NCI-H774 (cell line): ENCODE measurements at places on chromosomes 16 and 17.
A peak's percentile ranks its signal among the peaks of the same experiment; 100 is the strongest.

- no peak for DNase-seq
These were observed 11.6 kb downstream of the NATD1 start for GRCh38 chr17:21241564-21241963.

GRCh38 chr17:81387100-81388090 is 7.9 kb upstream of the BAHCC1 start:
- no peak for DNase-seq

DNA sequence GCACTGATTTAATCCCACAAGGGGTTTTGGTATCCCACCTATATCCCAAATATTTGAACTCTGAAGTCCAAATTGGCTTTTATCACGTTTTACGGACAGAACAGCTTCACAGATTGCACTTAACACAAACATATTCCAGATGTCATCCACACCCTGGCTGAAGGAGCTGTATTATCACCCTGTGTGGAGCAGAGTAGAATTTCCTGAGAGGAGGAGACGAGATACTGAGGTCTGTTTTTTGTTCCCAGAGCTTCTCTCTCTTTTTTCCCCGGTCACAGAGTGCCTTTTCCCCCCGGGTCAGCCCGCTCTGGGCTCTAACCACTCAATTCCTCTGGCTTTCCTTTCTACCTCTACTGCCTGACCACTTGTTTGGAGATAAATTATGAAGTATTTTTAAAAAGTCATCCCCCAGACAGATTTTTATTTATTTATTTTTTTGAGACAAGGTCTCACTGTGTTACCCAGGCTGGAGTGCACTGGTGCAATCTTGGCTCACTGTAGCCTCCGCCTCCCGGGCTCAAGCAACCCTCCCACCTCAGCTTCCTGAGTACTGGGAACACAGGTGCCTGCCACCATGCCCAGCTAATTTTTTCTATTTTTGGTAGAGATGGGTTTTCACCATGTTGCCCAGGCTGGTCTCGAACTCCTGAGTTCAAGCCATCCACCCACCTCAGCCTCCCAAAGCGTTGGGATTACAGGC is 30.7 kb downstream of the DNAH2 start:
- no peak for DNase-seq

- no peak for DNase-seq
These were observed 10.7 kb downstream of the METTL9 start for GRCh38 chr16:21610006-21610544.

- no peak for DNase-seq
These were observed 52.0 kb downstream of the CBFA2T3 start for GRCh38 chr16:88924834-88925539.

GRCh38 chr17:38469875-38470274 is 41.6 kb downstream of the ARHGAP23 start:
- no peak for DNase-seq

DNA sequence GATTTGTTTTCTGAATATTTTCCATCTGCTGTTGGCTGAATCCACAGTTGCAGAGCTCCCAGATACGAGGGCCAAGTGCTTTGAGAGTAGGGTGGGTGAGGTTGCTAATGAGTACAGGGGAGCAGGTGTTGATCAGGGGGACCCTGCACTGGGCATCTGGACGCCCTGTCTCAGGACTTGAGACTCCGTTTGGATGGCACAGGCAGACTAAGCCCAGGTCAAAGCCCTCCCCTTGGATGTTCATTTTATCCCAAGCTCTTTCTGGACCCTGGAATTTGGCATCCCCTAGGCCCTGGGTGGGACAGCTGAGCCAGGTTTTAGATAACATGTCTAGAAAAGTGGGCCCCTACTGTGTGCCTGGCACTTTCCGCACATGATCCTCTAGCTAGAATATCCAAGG is 12.1 kb downstream of the USP6 start:
- DNase-seq = no peak

GRCh38 chr17:28372203-28372944 is 880 bp downstream of the SARM1 start:
- peak; percentile 2 for DNase-seq

- DNase-seq = no peak
These were observed 93.2 kb upstream of the SIAH1 start for GRCh38 chr16:48478393-48478792.

- DNase-seq = no peak
These were observed at the start of gene CMTM3 for GRCh38 chr16:66604376-66605176. CMTM3 (plus strand) TSS chr16:66604704; CDS start chr16:66604806, 102 bp downstream.

- DNase-seq = no peak
These were observed 114.9 kb downstream of the TRIM37 start for GRCh38 chr17:58991718-58992331.

DNA sequence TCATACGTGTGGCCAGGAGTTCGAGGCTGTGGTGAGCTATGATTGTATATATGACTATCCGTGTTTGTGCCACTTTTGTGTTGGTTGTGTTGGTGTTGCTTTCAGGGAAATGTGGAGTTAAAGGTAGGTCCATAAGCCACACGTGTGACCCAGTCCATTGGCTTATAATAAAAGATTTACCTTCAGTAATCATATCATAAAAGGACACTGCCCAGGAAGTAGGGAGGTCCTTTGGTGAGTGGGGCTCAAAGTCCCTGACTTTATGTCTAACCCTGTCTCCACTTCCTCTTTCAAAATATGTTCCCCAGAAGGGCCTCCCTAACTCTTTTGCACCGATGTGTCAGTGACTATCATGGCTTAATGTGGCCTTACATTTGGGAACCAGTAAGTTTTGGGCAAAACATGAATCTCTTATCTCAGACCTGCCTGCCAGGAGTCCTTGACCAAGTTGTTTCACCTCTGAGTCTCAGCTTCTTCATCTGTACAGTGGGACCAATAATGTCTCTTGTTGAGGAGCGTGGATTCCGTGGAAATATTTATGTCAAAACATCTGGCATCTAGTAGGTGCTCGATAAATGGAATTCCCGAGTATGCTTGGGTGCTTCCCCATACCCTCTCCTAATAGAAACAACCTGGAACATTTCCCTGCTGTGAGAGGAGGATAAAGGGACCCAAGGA is 4.8 kb downstream of the TNP2 start:
- DNase-seq = no peak

- DNase-seq = no peak
These were observed 27.7 kb upstream of the MED13 start for GRCh38 chr17:62092784-62093183.

GRCh38 chr16:63617047-63617989 is 1504.5 kb downstream of the CDH11 start:
- no peak for DNase-seq

DNA sequence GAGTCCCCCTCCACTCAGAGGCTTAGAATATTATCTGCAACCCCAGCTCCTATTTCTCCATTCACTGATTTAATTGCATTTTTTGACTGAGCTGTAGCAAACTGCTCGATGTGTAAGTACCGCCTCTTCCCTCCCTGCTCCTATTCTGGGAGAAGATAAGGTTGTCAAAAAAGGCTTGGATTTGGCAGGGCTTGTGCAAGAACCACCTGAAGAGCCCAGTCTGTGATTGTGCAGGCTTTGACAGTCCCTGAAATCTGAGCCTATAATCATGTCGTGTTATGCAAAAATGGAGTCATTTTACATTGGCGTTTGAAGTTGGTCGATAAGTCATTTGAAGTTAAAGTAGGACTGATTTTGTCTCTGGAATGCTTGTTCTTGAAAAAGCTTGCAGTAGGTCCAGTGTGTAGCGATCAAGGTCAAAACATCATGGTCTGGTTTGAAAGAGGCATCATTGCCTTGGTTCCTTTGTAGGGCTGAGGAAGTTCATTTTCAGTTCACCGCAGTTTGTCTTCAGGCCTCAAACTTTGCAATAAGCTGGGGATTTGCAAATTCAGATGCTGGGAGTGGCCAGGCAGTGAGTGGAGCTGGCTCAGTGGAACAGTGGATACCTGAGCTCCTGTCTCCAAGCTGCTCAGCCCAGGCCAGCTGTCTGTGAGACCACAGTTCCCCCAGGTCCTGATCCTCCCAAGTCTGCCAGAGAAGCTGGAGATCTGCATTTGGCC is 68.8 kb downstream of the KATNIP start:
- no peak for DNase-seq

DNA sequence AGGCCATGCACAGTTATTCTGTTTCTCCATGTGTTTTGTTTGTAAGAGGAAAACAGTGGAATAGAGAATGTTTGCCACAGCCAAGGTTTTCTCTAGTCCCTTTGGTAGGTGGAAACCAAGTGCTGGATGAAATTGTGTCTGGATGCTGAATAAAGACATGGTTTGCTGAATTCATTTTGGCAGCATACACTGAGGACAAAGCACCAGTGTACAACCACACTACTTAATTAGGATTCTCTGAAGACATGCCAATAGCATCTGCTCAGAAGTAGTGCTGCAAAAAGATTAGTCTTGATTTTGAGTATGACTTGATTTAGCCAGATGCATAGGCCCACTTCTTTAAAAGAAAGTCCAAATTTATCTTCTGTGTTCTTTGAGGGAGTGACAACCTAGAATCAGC is 230.5 kb upstream of the CACNG5 start:
- no peak for DNase-seq

- DNase-seq = no peak
These were observed 349.8 kb downstream of the SEC14L1 start for GRCh38 chr17:77490361-77491183.

DNA sequence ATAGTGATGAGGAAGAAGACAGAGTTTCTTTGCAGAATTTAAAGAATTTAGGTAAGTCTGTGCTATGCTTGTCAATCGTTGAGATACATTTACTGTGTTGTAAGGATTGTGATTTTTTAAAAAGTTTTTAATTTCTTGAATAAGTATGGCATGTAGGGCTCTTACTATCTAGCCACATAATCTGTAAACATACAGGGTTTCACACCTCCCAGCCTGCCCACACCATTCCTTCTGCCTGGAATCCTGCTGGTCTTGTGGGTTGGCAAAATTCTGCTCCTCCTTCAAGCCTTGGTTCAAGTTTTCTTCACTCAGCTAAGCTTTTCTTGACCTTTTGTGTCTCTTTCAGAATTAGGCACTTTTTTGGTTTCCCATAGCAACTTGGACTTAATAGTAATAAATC is 7.5 kb downstream of the ZNHIT3 start:
- no peak for DNase-seq
